ENCODE measurements at places on chromosomes 16 and 17. TPM values are rescaled to one million over a fixed set of nuclear protein-coding genes. Genes with fewer than 3 reads are reported as not detected.
A peak's percentile ranks its signal among the peaks of the same experiment; 100 is the strongest.

CX3CL1 gene
- not detected for total RNA-seq

GSG1L gene
- not detected for total RNA-seq

ABCA3 gene
- 8.5 TPM for total RNA-seq

CLEC19A gene
- total RNA-seq = not detected

SLC12A3 gene
- not detected for total RNA-seq

CRYBA1 gene
- total RNA-seq = not detected

NAGS gene
- total RNA-seq = 3.2 TPM

MYH13 gene
- not detected for total RNA-seq

SLC6A4 gene
- not detected for total RNA-seq

NECAB2 gene
- total RNA-seq = not detected

NR1D1 gene
- total RNA-seq = 15.1 TPM

TBC1D3I gene
- total RNA-seq = 0.91 TPM

NEUROD2 gene
- total RNA-seq = not detected

GRCh38 chr17:41315204-41315794 is at the start of gene KRTAP17-1:
Gene KRTAP17-1 (minus strand): TSS chr17:41315710. CDS start chr17:41315650, 60 bp downstream.
- no peaks in the 10 kb centered on the region for H3K36me3 ChIP-seq
- no peaks in the 10 kb centered on the region for H3K27me3 ChIP-seq
- H3K27ac ChIP-seq = no peak within 1 kb of the TSS
- peaks cover 15% of the 10 kb centered on the region for H3K4me1 ChIP-seq
- H3K4me3 ChIP-seq = no peak within 1 kb of the TSS
- no peak for DNase-seq

DNA sequence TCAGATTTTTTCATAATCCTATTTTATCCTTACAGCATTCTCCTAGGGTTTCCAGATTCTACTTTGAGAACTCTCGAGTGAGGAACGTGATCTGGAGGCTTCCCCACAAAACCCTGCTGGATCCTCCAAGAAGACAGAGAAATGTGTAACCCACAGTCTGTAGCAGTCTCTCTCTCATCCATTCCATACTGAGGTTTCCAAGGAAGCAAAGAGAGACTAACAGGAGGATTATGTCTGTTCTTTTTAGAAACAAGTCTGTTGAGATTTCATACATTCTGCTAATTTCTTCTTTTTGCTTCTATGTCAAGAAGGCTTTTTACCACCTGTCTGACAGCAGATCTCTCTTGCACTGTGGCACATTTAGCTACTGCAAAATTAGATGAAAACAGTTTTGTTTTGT is 18.8 kb downstream of the TMIGD1 start:
- H3K27me3 ChIP-seq = no peaks in the 10 kb centered on the region
- H3K36me3 ChIP-seq = no peaks in the 10 kb centered on the region
- no peaks in the 10 kb centered on the region for H3K4me1 ChIP-seq
- no peak for DNase-seq

- no peak for DNase-seq
- H3K36me3 ChIP-seq = no peaks in the 10 kb centered on the region
- no peaks in the 10 kb centered on the region for H3K27me3 ChIP-seq
- H3K27ac ChIP-seq = no peak overlapping the region
Observed at GRCh38 chr16:3945751-3946603, 65.5 kb upstream of the CREBBP start.

DNA sequence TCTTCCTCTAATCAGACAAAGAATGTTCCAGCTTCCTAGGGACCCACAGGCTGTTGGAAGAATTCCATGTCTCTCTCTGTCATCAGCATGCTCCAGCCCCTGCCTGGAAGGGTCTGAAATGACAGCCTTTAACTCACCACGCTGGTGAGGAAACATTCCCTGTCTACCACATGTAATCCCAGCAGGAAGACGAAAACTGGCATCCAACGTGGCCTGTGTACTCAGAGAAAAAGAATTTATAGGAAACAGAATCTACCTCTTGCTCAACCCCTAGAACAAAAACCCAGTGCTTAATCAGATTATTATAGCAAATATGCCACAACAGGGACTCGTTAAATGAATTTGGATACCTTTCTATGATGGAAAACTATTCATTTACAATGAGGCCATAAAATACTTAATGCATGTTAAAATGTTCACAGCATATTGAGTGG is 147.3 kb upstream of the FOXF1 start:
- H3K27me3 ChIP-seq = no peaks in the 10 kb centered on the region
- no peak for DNase-seq
- no peaks in the 10 kb centered on the region for H3K4me1 ChIP-seq
- no peaks in the 10 kb centered on the region for H3K36me3 ChIP-seq
- H3K27ac ChIP-seq = no peak overlapping the region
- H3K4me3 ChIP-seq = no peak overlapping the region

DNA sequence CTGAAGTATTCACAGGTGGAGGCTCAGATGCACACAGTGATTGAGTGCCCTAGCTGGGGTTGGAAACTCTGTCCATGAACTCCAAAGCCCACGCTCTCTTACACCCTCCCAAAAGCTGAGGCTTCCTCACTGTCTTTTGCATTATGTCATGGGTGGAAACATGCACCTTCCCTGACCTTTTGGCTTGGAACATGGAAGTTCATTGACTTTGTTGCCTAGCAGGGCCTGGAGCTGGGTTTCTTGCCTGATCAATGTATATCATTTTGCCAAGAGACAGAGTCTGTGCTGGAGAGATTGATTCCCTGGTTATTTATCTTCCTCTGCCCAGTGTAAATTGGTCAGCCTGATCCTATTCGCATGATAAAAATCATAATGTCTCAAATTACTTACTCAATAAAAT is 558.4 kb downstream of the MAF start:
- no peak overlapping the region for H3K4me3 ChIP-seq
- no peak for DNase-seq
- no peaks in the 10 kb centered on the region for H3K27me3 ChIP-seq
- H3K36me3 ChIP-seq = no peaks in the 10 kb centered on the region
- H3K4me1 ChIP-seq = peaks cover 20% of the 10 kb centered on the region

DNA sequence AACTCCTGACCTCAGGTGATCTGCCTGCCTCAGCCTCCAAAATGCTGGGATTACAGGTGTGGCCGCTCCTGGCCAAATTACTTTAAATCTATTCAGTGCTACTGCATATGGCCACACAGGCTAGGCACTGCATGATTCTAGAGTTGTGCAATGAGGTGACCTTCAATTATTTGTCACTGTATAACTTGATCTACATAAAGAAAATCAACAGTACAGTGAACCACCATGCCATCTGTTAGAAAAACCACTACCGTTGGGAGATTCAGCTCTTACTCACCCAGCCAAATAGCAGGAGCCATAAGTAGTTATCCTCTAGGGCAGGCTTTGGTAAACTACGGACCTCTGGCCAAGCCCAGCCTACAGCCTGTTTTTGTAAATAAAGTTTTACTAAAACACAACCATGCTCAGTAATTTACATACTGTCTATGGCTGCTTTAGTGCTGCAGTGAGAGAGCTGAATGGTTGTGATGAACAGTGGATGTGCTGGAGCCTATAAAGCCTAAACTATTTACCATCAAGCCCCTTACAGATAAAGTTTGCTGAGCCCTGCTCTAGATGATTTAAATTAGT is 40.7 kb upstream of the TANC2 start:
- no peak for DNase-seq
- no peaks in the 10 kb centered on the region for H3K36me3 ChIP-seq
- no peaks in the 10 kb centered on the region for H3K4me1 ChIP-seq
- H3K27me3 ChIP-seq = no peaks in the 10 kb centered on the region
- H3K4me3 ChIP-seq = no peak overlapping the region
- H3K27ac ChIP-seq = no peak overlapping the region

- DNase-seq = no peak
- no peak overlapping the region for H3K4me3 ChIP-seq
- no peak overlapping the region for H3K27ac ChIP-seq
- no peaks in the 10 kb centered on the region for H3K27me3 ChIP-seq
- peaks cover under 1% of the 10 kb centered on the region for H3K4me1 ChIP-seq
Observed at GRCh38 chr16:67766291-67766690, 40.1 kb downstream of the RANBP10 start.

- H3K27ac ChIP-seq = no peak overlapping the region
- H3K4me1 ChIP-seq = no peaks in the 10 kb centered on the region
- DNase-seq = no peak
- H3K4me3 ChIP-seq = no peak overlapping the region
- H3K27me3 ChIP-seq = no peaks in the 10 kb centered on the region
Observed at GRCh38 chr16:47873434-47873833, 282.4 kb downstream of the ABCC12 start.

GRCh38 chr17:59160157-59161025 is 4.8 kb downstream of the PRR11 start:
- H3K36me3 ChIP-seq = no peaks in the 10 kb centered on the region
- H3K27ac ChIP-seq = peak overlapping the region; percentile 36
- no peaks in the 10 kb centered on the region for H3K27me3 ChIP-seq
- DNase-seq = peak; percentile 13
- peaks cover 27% of the 10 kb centered on the region for H3K4me1 ChIP-seq

- H3K27me3 ChIP-seq = no peaks in the 10 kb centered on the region
- H3K27ac ChIP-seq = no peak overlapping the region
- H3K4me1 ChIP-seq = peaks cover 7% of the 10 kb centered on the region
Observed at GRCh38 chr17:2061441-2061958, 6.6 kb downstream of the HIC1 start.

GRCh38 chr16:35631261-35631945 is 2172.0 kb downstream of the TP53TG3F start:
- H3K4me1 ChIP-seq = no peaks in the 10 kb centered on the region
- no peak overlapping the region for H3K27ac ChIP-seq
- no peak for DNase-seq
- no peak overlapping the region for H3K4me3 ChIP-seq
- no peaks in the 10 kb centered on the region for H3K36me3 ChIP-seq

DNA sequence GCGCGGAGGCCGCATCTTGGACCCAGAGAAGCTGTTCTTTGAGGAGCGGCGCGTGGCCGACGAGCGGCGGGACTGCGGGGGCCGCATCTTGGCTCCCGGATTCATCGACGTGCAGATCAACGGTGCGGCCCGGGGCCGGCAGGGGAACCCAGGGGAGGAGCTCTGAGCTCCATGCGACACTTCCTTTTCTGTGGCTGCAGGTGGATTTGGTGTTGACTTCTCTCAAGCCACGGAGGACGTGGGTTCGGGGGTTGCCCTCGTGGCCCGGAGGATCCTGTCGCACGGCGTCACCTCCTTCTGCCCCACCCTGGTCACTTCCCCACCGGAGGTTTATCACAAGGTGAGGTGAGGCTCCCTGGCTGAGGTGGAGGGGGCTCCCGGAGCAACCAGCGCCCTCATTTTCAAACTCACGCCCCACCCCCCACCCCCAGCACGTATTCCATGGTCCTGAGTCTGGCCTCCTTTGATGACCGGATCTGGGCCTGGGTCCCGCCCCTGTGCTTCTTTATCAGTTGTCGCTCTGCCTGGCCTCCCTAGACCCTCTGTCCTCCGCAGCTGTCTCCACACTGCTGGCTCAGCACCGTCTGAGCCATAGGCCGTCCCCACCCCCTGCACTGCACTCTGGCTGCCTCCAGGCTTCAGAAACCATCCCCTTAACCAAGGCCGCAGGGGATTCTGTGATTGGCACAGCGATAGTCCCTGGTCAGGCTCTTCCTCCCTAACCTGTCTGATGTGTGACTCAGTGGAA is 787 bp downstream of the AMDHD2 start:
- DNase-seq = peak; percentile 84
- peak overlapping the region; percentile 60 for H3K4me3 ChIP-seq
- peaks cover 6% of the 10 kb centered on the region for H3K36me3 ChIP-seq
- H3K27me3 ChIP-seq = no peaks in the 10 kb centered on the region
- H3K4me1 ChIP-seq = peaks cover 50% of the 10 kb centered on the region

- peaks cover 7% of the 10 kb centered on the region for H3K4me1 ChIP-seq
- DNase-seq = peak; percentile 69
Observed at GRCh38 chr17:5249615-5250014, 15.0 kb upstream of the SCIMP start.

DNA sequence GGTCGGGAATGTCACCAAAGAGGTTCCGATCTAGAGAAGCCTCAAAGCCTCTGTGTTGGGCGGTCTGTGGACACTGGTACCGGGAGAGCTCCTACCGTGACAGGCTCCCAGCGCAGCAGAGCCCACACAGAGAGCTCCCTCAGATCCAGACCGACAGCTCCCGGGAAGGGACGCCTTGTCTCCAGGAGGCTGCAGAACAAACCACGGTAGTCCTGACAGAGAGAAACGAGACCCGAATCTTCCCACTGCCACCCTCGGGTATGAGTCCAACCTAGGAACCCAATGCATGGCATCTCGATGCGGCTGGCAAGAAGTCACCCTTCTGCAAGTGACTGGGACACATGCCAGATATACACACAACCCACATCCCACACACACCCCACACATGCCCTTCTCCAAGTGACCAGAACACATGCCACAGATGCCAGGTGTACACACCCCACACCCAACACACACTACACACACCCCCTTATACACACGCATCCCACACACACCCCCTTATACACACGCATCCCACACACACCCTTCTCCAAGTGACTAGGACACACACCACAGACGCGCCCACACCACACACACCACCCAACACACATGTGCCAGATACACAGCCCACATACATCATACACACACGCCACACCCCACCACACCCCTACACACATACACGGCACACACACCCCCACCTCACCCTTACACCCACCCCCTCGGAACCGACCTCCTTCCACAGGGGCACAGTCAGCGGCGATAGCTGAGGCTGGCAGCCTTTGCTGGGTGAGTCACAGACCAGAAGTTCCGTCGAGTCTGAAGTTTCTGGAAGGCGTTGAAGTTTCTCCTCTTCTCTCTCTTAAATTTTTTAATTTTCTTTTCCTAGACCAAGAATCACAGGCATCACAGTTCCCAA is 15.9 kb upstream of the CYTH1 start:
- H3K27ac ChIP-seq = no peak overlapping the region
- peaks cover 27% of the 10 kb centered on the region for H3K4me1 ChIP-seq
- H3K4me3 ChIP-seq = no peak overlapping the region
- no peak for DNase-seq
- no peaks in the 10 kb centered on the region for H3K27me3 ChIP-seq

DNA sequence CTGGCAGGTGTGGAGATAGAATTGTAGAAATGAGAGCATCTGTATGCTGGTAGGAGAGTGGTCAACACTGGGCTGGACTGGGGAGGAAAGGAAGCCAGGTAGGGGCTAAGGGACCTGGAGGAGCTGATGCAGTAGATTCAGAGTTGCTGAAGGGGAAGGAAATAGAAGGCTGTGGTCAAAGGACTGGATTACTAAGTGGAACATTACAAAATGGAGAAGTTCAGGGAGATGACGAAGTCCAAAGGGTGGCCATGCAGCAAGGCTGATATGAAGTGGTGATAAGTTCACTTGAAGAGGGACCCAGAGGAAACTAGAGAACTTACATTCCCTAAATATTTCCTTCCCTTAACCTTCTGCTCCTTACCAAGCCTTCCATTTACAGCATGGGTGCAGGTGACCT is 8.6 kb upstream of the CCL2 start:
- no peaks in the 10 kb centered on the region for H3K4me1 ChIP-seq
- H3K4me3 ChIP-seq = no peak overlapping the region
- H3K36me3 ChIP-seq = no peaks in the 10 kb centered on the region
- DNase-seq = no peak
- no peak overlapping the region for H3K27ac ChIP-seq
- peaks cover 7% of the 10 kb centered on the region for H3K27me3 ChIP-seq
